ENCODE measurements at places on chromosomes 6 and 20.

DNA sequence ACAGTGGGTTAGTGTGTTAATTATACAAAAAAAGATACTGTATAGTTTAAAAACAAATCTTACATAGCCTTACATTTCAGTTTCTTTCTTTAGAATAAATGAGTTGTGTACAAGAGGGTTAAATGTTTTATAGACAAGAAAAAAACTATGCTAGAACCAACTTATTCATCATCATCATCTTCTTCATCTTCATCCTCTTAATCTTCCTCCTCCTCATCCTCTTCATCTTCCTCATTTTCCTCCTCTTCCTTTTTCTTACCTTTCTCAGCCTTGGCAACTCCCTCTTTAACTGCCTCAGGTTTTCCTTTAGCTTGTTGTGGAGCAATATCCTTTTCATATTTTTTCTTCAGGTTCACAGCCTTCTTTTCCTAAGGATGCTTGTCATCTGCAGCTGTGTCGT is 53.7 kb downstream of the RPS12 start:
- DNase-seq: no peak

GRCh38 chr6:3671382-3671781 is 80.1 kb downstream of the PXDC1 start:
- no peak for DNase-seq

GRCh38 chr6:96809119-96809518 is 28.2 kb downstream of the GPR63 start:
- no peak for DNase-seq

DNA sequence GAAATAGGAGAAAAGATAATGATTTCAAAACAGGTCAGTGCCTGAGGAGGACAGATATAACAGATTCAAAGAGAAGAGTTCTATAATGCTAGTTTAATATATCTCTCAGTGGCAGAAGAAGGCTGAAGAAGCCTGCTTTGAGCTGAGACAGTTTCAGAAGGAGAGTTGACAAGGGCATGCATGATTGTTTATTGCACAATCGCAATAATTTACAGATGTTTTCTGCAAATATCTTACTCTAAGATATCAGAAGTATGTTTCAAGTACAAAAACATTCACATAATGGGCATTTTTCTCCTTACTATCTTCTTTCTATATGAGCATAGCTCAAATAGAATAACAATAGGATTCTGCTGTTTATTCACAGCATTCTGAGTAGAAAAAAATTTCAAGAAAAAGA is 557.7 kb upstream of the NRSN1 start:
- DNase-seq: no peak

DNA sequence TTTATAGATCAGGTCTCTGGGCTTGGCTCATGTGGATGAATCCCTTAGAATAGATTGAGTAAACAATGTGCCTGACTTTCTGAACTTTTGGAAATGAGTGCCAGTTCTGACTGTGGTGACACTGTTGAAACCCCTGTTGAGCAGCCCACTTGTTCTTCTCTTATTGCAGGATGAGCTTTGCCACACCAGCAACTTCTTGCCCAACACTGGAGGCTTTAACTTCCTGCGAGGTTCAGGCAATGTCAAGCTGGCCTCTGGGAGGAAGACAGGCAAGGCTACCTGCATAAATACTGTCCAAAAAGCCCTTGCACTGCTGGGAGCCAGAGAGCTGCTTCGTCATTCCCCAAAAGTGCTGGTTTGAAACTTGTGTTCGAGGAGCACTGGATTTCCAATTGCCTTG is 32.8 kb upstream of the SMIM8 start:
- DNase-seq: no peak

DNA sequence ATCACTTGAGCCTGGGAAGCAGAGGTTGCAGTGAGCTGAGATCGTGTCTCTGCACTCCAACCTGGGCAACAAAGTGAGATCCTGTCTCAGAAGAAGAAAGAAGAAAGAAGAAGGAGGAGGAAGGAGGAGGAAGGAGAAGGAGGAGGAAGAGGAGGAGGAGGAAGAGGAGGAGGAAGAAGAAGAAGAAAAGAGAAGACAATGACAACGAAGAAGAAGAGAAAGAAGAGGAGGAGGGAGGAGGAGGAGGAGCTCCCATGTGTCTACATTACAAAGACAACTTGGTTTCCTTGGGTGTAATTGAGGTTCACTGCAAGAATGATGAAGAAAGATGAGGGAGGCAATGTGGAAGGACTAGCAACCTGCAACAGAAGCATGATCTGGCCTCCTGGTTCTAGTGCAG is 21.3 kb upstream of the CEP85L start:
- DNase-seq: no peak

- DNase-seq: peak; percentile 38
Observed at GRCh38 chr6:108592371-108593337, 31.9 kb downstream of the FOXO3 start.

Measured in ACHN (cell line).